ENCODE measurements at places on chromosomes 16 and 17.
A peak's percentile ranks its signal among the peaks of the same experiment; 100 is the strongest.

DNA sequence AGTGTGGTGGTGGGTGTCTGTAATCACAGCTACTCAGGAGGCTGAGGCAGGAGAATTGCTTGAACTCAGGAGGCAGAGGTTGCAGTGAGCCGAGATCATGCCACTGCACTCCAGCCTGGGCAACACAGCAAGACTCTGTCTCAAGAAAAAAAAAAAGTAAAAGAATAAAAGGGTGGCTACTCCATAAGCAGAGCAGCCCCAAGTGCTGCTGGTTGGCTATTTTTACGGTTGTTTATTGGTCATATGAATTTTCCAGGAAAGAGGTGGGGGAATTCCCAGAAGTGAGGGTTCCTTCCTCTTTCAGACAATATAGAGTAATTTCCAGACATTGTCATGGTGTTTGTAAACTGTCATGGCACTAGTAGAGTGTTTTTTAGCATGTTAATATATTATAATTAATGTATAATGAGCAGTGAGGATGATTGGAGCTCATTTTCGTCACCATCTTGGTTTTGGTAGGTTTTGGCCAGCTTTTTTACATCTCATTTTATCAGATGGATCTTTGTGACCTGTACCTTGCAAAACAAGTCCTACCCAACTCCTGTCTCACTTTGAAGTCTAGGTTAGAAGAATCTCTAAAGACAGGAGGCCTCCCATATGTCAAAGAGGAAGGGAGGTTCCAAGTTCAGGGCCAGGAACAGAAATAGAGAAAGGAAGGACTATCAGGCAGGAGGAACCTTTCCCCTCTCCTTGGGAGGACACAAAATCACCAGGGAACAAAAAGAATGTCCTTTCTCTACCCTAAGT, 39.1 kb downstream of the HOXB1 start:
- DNase-seq = no peak

DNA sequence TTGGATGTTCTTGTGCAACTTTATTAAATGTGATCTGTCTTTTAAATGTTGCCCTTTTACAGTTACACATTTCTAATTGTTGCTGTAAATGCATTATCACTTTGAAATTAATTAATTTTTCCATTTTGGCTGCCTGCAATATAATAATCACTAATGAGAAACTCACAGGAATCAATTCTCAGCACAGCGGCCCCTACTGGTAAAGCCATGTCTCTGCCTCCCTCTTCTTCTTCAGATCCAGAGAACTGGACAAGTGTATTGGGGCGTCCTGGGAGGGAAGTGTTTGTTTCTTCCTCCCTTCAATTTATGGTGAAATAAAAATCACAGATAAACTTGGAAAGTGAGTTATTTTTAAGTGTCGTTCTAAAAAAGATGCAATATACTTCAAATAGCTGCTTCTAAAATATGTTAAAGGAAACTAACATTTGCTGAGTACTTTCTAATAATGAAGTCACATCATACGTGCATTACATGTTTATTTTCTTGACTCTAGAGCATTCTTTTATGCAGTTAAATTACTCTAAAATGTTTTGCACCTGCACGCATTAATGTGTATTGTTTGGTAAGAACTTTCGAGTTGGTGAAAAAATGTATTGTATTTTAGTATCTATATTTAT, 338.0 kb downstream of the WWOX start:
- peak; percentile 7 for DNase-seq

DNA sequence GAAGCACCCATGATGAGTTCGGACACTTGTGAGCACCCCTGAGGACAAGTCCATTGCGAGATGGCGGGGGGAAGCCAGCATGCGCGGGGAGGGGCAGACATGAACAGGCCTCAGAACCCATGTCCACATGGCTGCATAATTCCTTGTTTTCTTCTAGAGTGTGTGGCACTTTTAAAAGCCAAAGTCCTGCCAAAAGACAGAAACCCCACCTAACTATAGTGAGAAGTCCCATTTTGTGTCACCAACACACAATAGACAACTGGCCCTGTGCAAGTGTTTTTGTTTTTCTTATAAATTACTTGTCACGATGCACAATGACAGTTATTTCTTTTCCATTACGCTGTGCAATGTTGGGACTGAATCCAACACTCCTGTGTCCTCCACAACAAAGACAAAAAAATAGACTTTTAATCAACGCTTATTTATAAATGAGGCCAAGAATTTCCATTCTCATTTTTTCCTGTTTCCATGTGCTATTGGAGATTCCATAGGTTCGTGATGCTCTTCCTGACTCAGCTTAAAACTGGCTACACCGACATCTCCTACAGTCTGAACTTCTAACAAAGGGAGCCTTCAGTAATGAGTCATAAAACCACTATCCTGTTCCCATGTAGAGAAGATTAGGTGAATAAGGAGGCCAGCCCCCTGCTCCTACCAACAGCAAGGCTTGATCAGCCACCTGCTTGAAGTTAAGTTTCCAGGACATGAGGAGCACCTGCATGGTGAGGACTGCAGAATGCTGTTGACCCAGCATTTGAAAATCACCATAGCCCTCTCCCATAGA, 98.9 kb downstream of the ZNF423 start:
- DNase-seq = no peak

- no peak for DNase-seq
These were observed 294.6 kb downstream of the XYLT1 start for GRCh38 chr16:17176199-17176598.

DNA sequence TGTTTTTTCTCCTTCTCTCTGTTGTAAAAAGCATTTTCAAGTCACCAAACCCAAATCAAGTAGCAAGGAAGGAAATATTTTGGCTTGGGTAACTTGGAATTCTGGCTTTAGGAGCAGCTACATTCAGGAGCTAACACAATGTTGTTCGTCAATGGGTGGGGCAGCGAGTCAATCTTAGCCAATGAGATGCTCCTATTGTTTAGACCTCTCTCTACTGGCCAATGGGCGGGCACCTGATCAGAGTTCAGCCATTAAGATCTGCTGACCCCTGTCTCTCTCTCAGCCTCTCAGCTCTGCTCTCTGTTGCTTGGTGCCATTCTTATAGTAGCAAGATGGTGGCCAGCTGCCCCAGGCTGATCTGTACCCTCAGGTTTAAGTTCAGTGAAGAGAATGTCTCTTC, 83.2 kb downstream of the IRX3 start:
- no peak for DNase-seq

DNA sequence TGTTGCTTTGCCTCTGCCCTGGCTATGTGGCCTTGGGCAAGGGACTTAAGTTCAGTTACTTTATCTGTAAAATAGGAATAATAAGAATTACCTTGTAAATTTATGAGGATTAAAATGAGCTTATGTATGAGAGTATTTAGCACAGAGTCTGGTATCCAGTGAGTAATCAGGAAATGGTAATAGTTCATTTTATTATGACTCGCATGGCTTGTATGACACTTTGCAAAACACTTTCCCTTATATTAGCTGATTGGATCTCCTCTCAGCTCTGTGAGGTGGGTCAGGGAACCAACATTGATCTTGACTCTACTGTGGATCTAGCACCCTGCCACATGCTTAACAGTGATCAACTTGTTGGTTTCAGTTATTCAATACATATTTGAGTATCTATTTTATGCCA, 8.3 kb upstream of the CDH3 start:
- DNase-seq = no peak

DNA sequence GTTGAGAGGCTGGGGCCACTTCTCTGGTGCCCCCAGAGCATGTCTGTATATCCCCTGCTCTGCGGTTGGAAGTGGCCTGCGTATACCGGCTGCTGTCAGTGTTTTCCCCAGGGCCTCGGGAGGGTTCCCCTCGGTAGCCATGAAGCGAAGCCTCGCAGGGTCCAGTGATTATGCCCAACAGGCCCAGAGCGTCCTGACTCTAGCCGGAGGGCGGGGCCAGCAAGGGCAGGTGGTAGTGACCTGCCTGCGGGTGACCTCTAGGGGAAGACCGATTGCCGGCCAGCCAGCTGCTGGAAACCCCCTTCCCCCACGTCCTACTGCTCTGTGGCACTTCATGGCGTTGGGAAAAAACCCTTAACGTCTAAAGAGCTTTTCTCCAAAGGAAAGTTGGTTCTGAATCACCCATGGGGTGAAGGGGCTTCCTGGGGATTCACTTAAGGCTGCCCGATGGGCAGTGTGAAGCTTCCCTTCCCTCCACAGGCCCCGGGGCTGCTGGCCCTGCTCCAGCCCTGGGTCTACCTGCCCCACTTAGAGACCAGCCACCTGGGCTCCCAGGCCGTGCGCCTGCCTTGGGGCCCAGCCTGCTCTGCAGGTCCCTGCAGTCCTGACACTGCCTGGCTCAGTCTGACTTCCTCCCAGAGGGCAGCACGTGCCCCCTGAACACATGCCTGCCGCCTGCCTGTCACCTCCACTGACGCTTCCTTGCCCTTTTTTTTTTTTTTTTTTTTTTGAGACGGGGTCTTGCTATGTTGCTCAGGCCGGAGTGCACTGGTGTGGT, 72.8 kb downstream of the SOCS1 start:
- no peak for DNase-seq

- no peak for DNase-seq
These were observed 30.7 kb downstream of the CEP95 start for GRCh38 chr17:64537488-64537887.

- no peak for DNase-seq
These were observed 63.7 kb downstream of the C16orf78 start for GRCh38 chr16:49437344-49437743.

GRCh38 chr17:5248821-5249479, 14.3 kb upstream of the SCIMP start:
- DNase-seq = no peak

DNA sequence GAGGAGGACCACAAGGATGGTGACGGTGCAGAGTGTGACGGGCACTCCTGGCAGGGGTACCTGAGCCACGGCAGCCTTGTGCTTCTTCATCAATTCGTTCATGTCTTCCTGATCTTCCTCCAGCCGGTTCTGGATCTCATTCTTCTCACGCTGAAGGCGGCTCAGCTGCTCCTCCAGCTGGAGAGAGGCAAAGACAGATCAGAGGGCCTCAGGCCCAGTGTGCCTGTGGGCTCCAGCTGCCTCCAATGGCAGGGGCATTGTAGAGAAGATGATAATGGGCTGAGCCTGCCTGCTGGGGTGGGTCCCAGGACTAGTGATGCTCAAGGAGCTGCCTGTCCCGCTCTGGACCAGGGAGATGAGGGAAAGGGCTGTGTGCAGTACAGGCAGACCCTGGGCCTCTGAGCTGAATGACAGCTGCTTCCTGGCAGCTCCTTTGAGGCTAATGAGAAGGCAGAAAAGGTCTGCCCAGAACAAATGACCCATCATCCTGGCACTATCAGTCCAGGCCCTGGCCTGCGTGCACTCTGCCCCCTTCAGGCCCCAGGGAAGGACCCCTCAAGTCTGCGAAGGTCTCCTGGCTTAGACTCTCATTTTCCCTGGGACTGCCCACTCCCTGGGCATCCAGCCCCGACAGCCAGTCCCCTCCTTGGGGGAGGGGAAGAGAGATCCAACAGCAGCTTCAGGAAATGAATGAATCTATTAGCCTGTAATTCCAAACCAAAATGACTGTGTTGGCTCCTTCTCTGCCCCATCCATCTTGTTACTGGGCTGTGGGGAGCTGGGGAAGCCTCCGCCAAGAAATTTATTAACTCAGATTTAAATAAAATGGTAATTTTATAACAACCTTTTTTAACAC, 48.0 kb downstream of the PIPOX start:
- no peak for DNase-seq

GRCh38 chr17:56319531-56319930, 166.3 kb downstream of the ANKFN1 start:
- no peak for DNase-seq

GRCh38 chr17:35011671-35012216, 31.4 kb downstream of the LIG3 start:
- DNase-seq = no peak

DNA sequence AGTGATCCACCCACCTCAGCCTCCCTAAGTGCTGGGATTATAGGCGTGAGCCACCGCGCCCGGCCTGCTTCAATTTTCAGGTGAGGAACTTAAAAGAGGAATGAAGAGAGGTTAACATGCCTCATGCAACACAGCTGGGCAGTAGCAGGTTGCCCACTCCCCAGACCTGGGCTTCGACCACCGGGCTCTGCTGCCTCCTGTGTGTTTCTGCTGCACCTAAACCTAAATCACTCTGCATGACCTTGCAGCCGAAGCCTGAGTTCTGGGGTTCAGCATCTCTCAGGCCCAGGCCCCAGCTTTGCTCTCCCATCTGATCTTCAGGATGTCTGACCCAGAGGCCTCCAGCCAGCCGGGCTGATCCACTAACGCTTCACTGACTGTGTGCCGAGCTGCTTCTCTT, 112.6 kb downstream of the OR1D5 start:
- no peak for DNase-seq

- no peak for DNase-seq
These were observed 124.6 kb downstream of the AXIN2 start for GRCh38 chr17:65436871-65437270.

GRCh38 chr17:61480414-61480807, 28.2 kb downstream of the TBX4 start:
- DNase-seq = no peak

DNA sequence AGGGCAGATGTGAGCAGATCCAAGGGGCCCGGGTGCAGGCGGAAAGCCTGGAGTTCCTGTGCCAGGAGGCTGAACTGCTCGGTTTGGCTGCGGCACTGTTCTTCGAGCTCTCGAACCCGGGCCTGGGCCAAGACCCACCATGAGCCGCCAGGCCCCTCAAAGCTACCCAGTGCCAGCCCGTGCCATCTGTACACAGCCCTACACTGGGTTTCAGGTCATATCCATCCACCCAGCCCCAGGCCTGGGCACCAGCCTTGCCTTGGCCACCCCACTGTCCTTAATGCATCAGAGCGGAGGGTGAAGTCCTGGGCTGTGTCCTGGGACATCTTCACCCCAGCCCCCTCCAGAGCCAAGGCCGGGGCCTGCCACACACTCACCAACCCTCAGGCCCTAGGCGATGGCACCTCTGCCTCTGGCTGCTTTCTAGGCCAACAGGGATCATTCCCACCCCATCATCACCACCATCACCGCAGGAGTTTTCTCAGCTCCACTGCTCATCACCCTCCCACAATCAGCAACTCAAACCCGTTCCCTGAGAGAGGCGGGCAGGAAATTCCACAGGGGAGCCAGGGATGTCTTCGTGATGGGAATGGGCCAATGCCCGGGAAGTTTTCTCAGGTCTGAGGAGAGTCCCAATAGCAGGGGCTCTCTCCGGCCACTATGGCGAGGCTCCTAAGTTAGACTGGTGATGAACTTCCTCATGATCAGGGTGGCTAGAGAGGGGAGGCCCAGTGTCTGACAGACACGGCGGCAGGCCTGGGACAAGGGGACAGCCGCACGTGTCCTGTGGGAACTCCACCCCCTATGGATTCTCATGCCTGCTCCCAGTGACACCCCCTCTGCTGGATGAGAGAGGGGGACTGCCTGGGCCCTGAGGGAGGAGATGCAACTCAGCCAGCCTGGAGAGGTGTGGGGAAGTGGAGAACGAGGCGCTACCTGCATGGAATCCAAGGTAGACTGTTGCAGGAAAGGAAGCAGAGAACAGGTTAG, 9.1 kb downstream of the TSPOAP1 start:
- DNase-seq = no peak

DNA sequence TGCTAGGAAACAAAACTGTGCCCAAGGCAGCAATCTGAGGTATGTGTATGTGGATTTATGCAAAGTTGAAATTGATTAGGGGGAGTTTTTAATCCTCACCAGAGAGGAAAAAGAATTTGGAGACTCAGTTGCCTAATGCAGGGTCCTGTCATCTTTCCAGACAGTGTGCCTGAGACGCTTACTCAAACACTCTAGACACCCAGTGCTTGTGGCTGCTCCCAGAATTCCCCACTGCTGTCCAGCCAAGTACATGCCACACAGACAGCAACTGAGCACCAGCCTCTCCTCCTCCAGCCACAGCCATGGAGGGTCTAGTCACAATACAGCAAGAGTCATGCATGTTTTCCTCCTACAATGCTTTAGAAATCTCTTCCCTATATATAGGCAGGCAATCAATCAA, 118.1 kb downstream of the HIC1 start:
- no peak for DNase-seq

Measured in activated T-cell treated with anti-CD3 and anti-CD28 coated beads for 4 hours (primary cell).